ENCODE measurements at places on chromosomes 12 and 14.
A peak's percentile ranks its signal among the peaks of the same experiment; 100 is the strongest.

GRCh38 chr12:119157528-119157927 is 21.2 kb upstream of the HSPB8 start:
- no peak for DNase-seq

GRCh38 chr14:60981633-60982455 is 799 bp downstream of the SLC38A6 start:
- peak; percentile 60 for DNase-seq

GRCh38 chr12:132804426-132804861 is 24.2 kb downstream of the GOLGA3 start:
- DNase-seq, result peak; percentile 13

GRCh38 chr14:77502109-77502782 is 3.6 kb upstream of the ISM2 start:
- no peak for DNase-seq

DNA sequence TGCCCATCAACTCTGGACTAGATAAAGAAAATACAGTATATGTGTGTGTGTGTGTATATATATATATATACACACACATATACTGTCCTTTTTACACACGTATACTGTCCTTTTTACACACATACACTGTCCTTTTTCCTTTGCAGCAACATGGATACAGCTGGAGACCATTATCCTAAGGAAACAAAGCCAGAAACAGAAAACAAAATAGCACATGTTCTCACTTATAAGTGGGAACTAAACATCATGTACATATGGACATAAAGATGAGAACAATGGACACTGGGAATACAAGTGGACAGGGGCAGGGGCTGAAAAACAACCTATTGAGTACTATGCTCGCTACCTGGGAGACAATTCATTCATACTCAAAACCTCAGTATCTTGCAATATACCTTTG is 23.7 kb downstream of the VDR start:
- DNase-seq, result no peak

GRCh38 chr12:12357719-12358461 is 1.0 kb downstream of the BORCS5 start:
- peak; percentile 29 for DNase-seq

GRCh38 chr14:105979446-105979845 is 453.1 kb downstream of the TMEM121 start:
- no peak for DNase-seq

DNA sequence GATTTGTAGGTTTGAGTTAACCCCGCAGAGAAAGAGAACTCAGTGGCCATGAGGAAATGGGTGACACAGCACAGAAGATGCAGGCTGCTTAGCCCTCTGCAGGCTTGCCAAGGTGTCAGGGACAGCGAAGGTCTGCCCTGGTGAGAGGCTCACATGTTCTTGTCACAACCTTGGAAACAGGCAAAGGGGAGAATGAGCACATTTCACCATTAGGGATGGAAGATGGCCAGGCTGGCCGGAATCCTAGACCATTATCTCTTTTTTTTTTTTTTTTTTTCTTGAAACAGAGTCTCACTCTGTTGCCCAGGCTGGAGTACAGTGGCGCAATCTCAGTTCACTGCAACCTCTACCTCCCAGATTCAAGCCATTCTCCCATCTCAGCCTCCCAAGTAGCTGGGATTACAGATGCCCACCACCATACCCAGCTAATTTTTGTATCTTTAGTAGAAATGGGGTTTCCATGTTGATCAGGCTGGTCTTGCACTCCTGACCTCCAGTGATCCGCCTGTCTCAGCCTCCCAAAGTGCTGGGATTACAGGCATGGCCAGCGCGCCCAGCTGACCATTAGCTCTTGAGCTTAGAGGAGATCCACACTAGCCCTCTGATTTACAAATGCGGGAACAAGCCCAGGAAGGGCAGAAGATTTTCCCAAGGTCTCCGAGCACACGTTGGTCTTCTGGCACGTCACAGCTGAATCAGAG is 34.6 kb downstream of the LTBP2 start:
- no peak for DNase-seq

DNA sequence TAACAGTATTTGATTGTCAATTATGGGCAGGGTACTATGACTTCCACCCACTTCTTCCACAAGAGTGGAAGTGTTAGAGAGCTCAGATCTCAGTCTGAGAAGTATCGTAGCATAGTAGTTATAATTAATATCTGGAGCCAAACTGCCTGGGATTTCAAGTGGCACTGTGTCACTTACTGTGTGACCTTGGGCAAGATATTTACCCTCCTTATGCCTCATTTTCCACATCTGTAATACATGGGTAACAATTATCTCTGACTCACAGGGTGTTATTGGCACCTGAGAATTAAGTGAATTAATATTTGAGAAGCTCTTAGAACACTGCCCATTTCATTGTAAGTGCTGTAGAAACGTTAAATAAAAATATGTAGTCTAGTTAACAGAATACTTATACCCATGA is 11.5 kb downstream of the RAB21 start:
- DNase-seq, result no peak

GRCh38 chr12:128613837-128614590 is 209.7 kb downstream of the SLC15A4 start:
- DNase-seq, result no peak

DNA sequence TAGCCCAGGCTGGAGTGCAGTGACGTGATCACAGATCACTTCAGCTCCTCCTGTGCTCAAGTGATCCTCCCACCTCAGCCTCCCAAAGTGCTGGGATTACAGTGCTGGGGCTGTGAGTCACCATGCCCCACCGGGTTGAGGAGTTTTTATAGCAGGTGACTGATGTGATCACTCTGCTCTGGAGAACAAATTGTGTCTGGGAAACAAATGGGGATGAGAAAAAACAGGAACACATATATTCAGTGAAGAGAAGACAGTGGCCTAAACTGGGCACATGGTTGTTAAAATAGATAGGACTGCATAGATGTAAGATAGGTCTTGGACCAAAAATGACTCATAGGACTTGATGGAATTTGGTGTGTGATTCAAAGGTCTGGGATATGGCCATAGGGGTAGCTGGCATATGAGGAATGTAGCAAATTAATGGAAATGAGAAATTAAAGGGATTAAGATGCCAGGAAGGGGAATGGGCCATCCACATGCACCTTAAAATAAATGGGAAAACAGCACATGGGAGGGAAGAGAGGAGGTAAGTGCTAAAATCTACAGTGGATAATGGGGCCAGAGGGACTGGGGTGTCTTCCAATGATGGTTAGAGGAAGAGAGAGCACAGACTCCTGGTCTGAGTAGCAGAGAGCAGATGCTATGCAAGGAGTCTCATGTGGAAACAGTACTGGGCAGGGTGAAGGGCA is 11.2 kb downstream of the BCAT1 start:
- peak; percentile 47 for DNase-seq

DNA sequence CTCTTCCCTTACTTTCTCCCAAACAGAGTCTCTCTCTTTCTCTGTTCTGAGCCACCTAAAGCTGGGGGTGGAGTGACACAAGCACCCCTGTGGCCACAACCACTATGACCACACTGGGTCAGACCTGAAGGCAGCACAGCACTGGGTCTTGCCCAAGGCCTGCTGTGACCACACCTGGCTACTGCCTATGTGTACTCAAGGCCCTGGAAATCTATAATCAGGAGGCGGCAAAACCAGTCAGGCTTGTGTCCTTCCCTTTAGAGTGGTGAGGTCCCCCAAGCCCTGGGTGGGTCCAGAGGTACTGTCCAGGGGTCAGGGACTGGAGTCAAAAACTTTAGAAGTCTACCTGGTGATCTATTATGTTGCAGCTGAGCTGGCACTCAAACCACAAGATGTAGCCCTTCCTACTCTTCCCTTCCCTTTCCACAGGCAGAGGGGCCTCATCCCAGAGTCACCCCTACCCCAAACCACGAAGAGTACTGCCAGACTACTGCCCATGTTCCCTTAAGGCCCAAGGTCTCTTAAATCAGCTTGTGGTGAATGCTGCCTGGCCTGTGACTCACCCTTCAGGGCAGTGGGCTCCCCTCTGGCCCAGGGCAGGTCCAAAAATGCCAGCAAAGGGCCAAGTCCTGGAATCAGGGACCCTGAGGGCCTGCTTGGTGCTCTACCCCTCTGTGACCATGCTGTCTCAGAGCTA is 179.8 kb upstream of the DYRK2 start:
- no peak for DNase-seq

DNA sequence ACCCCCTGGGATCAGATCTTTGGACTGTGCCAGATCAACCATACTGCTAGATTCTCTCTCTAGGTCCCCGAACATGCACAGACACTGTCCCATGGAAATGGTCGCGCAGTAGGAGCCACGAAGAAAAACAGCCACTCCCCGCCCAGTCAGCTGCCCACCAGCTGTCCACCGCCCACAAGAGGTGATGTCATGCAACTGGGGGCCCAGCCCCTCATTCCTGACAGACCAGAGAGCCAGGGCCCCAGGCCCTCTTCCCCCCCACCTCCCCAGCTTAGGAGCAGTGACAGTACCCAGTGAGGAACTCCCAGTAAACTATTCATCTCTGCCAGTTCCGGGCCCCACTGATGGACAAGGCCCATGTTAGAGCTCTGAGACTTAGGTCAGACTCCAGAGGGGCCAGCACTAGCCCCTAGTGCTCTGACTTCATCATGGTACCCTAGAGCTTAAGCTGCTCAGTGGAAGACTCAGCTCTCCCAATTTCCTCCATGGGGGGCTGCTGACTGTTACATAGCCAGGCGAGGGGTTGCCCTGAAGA is 3.7 kb upstream of the TAMALIN start:
- DNase-seq, result no peak

DNA sequence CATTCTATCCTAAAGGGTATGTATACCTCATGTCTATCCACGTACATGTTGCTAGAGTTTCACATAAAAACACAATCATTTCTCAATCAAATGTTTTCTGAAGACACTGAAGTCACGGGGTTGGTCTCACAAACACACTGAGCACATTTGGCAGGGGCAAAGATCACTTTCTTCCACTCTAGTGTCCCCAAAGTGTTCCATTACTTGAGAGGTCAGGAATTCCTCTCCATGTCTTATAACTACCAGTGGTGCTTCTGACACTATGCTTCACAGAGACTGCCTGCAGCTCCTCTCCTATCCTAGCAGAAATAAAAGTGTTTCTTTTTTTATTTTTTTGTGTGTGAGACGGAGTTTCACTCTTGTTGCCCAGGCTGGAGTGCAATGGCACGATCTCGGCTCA is 19.1 kb downstream of the ZFYVE1 start:
- DNase-seq, result no peak

- DNase-seq, result no peak
These were observed 115.0 kb downstream of the TMEM132C start for GRCh38 chr12:128381946-128382345.

DNA sequence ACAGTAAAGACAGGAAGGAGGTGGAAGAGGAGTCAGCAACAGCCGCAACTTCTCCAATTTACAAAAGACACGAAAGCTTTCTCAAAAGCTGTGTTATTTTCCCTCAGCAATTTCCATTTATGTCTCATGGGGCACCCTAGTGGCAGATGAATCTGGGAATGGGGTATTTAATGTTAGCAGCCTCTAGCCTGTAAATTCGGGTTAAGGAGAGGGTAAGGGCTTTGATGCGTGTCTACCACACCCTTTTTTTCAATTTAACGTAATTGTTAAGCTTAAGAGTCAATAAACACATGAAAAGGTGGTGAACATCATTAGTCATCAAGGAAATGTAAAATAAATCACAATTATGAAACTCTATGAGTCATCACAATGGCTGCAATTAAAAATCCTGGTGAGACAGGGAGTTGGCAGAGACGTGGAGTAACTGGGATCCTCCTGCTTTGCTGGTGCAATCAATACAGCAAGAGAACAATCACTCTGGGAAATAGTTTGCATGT is 986.4 kb downstream of the AACS start:
- DNase-seq, result peak; percentile 97

DNA sequence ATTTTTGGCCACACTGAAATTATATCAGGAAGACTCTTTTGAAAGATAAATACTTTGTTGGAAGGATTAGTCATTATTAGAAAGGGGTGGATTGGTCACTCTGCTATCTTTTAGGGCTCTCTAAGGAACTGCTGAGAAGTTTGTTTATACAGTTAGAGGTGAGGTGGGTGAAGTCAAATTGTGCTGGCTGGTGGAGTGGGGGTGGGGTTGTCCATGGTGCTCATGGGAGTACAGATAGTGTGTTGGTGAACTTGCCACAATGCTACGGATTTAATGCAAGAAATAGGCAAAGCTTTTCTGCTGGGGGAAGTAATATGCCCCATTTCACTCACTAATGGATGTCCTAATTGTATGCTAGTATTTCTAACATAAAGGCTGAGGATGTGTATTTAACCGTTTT is 35.8 kb downstream of the SUSD6 start:
- no peak for DNase-seq

DNA sequence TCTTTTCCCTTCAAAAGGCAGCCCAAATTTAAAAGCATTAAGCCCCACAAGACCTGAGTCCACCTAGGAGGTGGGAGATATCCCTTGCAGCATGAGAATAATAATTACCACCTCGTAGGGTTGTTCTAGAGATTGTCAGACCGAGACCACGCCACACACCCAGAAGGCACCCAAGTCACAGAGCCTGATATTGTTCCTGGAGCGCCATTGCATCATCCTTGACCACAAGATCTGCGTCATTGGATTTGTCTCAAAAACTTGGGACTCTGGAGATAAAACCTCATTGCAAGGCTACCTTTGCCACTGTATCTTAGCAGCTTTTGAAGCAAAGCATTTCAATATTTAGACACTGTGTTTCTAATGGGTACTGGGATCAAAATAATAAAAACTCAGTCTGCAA is 29.4 kb upstream of the PPP2R5C start:
- no peak for DNase-seq

- no peak for DNase-seq
These were observed 30.0 kb downstream of the POLE start for GRCh38 chr12:132657004-132657727.

- no peak for DNase-seq
These were observed 114.8 kb downstream of the TGFB3 start for GRCh38 chr14:75866970-75867369.

GRCh38 chr12:128916425-128916824 is 63.1 kb downstream of the GLT1D1 start:
- DNase-seq, result no peak

DNA sequence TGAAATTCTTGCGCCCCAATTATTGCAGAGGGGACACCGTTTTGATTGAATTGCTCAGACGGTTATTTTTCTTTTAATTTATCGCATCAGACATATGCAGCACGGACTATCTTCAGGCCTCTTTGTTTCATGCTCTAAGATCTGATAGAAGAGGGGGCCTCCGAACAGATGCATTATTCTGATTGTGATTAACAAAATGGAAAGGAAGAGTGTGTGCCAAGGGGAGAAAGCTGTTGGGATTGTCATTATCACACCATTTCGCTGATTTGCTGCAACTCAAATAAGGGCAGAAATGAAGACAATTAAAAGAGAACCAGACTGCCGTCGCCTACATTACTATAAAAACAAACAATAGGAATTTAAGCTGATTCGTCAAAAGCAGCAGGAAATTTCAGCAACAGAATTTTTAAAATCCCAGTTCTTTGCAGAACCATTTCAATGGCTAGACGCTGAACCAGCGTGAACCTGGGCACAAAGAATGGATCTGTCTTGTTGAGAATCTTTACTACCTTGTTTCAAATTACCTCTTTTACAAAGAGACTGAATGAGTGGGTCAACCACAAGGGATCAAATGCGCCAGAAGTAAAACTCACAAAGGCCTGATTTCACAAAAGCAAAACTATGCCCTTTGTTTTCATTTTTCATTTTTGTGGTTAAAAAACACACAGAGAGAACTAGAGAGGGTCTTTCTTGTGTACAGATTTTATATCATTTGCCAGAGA is 30.6 kb downstream of the TMEM132D start:
- no peak for DNase-seq
